HepG2 (cell line): ENCODE measurements at places on chromosomes 12 and 14. TPM values are rescaled to one million over a fixed set of nuclear protein-coding genes. Genes with fewer than 3 reads are reported as not detected.

RAPGEF3 gene
- 0.07 TPM in 1 of 2 replicates, not detected in the other for total RNA-seq

SALL2 gene
- total RNA-seq: 4.9 and 7.6 TPM in 2 replicates

SPRYD3 gene
- total RNA-seq: 9.0 and 9.2 TPM in 2 replicates

PPP4R4 gene
- 19.8 and 21.2 TPM in 2 replicates for total RNA-seq

IL22 gene
- not detected in 2 replicates for total RNA-seq

RAB3IP gene
- 41.1 and 51.1 TPM in 2 replicates for total RNA-seq
